Activated CD8-positive, alpha-beta memory T cell treated with anti-CD3 and anti-CD28 coated beads, Interleukin-2, amount 50 U/mL, for 4 hours (primary cell): ENCODE measurements at places on chromosomes 1 and 21.

DNA sequence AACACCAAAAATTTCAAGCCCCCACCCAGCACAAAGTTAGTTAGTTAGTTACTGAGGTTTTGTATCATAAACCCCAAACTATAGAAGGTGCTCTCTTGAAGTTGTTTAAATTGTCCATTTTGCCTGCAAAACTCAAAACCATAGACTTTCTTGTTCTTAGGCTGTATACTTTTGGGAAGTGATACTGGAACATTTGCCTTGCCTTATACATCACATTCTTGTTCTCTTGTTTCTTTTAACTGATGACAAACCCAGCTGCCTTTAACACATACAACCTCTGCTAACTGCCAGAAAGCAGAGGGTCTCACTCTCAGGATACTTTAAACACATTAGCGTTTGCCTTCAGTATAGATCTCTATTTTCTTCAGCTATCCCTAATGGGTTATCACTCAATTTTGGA, 570.5 kb downstream of the MRPL39 start:
- DNase-seq, result no peak

DNA sequence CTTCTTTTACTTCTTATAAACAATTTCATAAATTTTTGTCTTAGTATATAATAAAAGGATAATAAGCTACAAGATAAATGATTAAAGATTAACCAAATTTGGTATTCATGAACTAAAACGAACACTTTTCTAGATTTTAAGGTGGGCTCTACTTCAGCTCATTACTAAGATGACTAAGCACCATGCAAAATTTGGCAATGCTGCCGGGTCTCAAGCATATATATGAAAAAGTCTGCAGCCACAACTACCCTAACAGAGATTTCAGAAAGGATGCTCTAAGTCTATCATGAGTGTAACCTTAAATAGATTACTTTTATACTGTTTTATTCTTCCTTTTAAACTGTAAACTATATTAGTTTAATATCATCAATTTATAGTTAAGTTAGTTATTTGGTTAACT, 47.8 kb downstream of the BRWD1 start:
- DNase-seq, result no peak

- no peak for DNase-seq
Observed at GRCh38 chr1:177944016-177944949, 25.6 kb downstream of the SEC16B start.

DNA sequence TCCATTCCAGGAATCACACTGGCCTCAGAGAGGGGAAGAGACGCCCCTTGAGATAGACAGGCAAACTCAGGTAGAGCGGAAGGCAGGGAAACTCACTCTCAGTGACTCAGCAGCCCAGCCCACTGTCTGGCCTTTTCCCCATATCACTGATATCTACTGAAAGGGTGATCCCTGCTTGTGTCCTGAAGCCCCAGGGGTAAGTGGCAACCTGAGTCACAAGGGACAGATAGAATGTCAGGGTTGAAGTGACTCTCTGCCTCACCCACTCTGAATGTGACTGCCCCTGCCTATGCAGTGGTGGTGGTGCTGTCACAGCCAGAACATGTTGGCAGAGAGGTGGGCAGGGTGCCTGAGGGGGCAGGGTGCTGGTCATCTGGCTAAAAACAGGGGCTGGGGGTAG, 157.5 kb upstream of the FGGY start:
- DNase-seq, result no peak

DNA sequence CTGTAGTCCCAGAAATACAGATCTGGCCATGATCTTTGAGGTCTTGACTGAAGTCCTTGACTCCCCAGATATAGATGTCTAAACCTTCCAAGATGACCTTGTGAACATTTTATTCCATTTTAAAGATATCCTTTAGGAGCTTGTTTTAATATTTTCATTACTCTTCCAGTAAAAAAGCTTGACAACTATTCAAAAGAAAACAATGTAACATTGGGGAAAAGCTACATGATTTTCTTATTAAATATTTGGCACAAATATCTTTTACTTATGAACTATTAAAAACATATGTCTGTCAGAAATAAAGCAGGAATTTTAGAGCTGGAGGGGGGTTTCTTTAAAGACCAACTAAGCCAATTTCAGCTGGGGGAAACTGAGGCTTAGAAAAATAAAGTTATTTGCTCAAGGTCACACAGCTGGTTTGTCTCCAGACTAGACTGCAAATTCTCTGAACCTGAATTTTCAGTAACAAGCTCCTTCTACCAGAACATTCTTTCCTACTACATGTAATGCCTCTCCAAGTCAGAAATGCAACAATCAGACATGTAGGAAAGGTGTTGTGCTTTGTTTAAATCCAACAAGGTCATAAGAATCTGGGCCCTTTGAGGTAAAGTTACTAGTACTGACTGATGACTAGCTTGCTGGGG, 67.0 kb upstream of the PTCH2 start:
- DNase-seq, result no peak

GRCh38 chr1:219124163-219124562, 49.5 kb upstream of the LYPLAL1 start:
- no peak for DNase-seq

GRCh38 chr21:41640748-41641509, 125.9 kb downstream of the RIPK4 start:
- no peak for DNase-seq

- DNase-seq, result no peak
Observed at GRCh38 chr1:18198260-18198659, 90.7 kb downstream of the IGSF21 start.

DNA sequence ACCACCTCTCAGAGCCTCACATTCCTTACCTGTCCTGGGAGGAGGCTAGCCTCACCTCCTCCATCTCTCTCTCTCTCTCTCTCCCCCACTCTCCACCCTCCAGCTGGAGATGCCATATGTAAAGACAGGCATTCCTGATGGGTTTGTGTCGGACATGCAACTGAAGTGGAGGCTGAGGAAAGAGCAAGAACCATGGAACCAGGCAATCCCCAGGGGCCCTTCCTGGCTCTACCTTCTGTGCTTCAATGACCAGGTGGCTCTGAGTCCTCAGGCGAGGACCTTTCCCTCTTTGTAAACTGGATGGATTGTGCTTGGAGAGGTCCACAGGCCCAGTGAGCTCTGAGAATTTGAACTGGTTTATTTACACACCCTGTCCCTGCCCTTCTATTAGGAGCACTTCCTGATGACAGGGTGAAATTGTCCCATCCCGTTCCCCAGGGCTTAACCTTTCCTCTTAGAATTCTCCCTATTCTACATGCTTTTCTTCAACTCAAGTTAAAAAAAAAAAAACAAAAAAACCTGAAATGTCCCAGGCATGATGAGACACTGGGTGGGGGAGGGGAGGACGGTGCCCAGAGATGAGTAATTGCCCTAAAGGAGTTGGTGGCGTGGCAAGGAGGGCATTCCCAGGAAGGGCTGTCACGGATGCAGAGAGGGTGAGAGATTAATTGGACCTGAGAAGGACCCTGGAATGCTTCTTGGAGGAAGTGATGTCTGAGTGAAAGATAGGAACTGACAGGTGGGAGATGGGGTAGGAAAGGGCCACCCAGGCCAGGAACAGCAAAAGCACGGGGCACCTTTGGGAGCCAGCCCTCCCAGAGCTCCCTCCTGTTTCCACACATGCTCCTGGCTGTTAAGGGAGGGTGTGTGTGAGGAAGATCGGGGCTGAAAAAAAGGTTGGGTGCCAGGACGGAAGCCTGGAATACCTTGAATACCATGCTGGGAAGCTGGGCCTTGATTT, 50.2 kb upstream of the WASF2 start:
- no peak for DNase-seq

DNA sequence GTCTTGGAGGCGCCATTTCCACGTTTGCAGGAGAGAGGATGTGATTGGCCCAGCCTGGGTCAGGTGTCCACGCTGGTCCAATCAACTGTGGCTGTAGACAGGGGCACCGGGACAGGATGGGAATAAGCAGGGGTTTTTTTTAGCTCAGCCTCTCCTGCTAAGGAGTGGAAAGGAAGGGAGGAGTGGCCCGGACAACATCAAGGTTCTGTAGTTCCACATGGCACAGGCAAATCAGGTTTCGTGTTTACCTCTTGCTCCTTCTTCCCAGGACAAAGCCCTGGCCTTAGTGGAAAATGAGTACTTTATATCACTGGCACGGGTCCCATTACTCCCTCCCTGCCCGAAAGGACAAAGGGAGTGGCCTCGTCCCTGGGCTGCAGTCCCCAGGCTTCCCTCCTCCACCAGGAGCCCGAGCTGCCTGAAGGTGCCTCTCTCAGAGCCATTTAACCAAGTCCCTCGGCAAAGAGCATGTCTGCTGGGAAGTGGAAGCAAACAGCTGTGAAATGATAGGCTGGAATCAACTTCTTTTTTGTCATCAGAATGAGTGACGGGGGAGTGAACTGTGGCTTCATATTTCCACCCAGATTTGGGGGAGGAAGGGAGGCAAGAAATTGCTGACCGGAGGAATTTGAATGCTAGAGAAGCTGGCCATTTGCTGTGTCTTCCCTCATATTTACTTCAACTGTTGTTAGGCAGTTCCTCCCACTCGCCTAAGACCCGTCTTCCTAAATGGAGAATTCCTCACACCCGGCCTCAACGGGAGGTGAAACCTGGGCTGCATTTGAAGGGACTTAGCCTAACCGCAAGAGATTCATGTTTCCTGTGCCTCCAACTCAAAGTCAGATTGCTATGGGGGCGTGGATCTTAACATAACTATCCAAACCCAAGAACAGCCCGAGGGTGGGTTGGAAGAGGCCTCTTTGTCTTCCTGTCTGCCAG, 84.9 kb upstream of the SLC44A3 start:
- DNase-seq, result no peak

DNA sequence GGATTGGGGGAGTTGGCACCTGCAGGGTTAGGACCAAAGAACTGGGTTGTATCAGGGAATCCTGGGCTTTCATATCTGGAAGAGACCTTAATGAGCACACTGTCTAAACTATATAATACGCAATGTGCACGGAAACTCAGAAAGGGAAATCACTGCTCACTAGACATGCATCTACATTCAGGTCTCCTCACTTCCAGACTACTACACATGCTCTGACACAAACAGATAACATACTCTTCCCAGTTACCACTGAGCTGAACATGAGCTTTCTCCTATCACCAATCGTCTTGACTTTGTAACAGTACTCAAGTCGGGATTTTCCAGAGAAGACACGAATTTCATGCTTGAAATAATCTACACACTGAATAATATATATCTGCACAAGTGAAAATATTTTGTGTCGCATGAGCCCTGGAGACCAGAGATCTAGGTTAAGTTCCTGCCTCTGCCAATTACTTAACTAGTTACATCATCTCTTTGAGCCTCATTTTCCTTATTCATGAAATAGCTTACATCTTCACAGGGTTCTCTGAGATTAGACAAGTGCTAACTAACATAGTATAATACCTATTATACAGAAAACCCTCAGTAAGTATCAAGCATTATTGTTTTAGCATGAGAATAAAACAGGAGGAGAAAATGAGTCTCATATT, 101.1 kb downstream of the JAK1 start:
- no peak for DNase-seq

DNA sequence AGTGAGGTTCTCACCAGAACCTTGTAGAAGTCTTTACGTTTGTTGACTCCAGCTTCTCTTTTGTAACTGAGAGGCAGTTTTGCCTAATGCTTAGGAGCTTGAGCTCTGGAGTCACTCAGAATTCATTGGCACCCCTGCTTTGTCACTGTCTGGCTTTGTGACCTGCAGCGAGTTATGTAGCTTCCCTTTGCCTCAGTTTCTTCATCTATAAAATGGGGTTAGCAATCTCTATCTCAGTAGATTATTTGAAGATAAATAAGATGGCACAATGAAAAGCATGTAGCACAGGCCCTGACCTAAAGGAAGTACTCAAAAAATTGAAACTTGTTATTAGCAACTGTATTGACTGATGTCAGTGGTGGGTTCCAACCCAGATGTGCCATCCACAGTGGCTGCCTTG, 8.1 kb downstream of the DHDDS start:
- no peak for DNase-seq

- no peak for DNase-seq
Observed at GRCh38 chr1:41611068-41611931, 126.8 kb upstream of the EDN2 start.

GRCh38 chr1:109388884-109389637, 8.7 kb downstream of the SORT1 start:
- no peak for DNase-seq

DNA sequence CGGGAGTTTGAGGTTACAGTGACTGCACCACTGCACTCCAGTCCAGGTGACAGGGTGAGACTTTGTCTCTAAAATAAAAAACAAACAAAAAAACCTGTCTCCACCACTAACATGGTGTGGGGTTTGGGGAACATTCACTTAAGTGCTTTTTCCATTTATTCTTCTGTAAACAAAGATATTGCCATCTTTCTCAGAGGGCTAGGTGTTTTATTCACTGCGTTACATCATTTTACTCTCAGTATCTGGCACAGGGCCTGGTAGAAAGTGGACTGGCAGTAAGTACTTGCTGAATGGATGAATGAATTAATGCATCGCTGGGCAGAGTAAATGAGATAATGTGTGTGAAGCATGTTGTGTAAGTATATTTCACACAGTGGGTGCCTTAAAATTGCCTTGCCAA, 20.1 kb downstream of the KIAA0040 start:
- DNase-seq, result no peak

DNA sequence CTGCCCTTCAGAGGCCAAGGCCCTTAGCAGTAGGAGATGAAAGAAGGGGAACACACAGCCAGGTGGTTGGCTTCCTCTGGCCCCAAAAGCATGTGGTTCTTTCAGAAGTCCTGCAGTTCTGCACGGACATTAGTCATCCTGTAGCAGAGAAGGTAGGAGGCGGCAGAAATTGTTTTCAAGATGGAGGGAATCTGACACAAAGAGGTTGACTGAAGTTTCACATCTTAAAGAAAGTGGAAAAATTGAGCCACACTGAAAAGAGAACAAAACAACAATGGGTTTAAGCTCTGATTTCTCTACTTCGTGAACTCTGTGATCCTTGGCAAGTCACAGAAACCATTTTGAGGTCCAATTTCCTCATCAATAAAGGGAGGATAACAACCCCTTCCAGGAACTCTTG, 125.3 kb upstream of the DNAH14 start:
- no peak for DNase-seq

DNA sequence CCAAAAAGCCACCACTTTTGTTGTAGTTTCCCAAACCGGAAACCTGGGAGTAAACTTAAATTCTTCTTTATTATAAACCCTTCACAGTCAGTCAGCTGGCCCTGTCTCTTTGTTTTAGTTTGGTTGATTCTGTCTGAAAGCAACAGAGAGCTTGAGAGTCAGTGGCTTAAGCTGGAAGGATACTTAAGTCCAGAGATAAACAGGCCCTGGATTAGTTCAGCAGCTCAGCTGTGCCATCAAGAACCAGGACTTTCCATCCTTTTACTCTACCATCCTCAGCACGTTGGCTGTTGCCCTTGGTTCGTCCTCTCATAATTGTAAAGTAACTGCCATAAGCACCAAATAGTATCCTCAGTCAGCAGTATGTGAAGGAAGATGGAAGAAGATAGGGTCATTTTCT, 4.5 kb downstream of the DESI2 start:
- no peak for DNase-seq

DNA sequence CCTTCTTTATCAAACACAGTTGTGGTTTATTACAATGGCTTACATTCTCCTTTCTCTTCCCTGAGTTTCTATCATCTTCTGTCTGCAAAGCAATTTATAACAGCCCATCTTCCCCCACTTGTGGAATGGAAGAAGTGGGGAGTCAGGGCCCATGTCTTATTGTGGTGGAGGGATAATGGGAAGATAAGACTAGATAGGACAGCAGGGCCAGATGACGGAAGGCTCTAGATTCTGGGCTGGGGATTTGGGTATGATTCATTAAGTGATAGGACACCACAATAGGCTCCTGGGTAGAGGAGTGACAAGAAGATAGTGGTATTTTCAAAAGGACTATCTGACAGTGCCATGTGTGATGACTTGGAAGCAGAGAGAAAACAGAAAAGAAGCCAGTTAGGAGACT, 450.6 kb downstream of the TTLL7 start:
- no peak for DNase-seq

GRCh38 chr1:27116232-27116631, 38.7 kb downstream of the SLC9A1 start:
- DNase-seq, result no peak
